ENCODE measurements at places on chromosomes 7 and 10. TPM values are rescaled to one million over a fixed set of nuclear protein-coding genes. Genes with fewer than 3 reads are reported as not detected.
A peak's percentile ranks its signal among the peaks of the same experiment; 100 is the strongest.

Gene NUTM2D
- 0.36 TPM for total RNA-seq

Gene SLC26A4
- total RNA-seq, result not detected

Gene ZNF394
- total RNA-seq, result 26.8 TPM

Gene CDC14C
- total RNA-seq, result 0.09 TPM

Gene FOXP2
- 0.12 TPM for total RNA-seq

Gene PTCD1
- total RNA-seq, result 38.5 TPM

Gene RBM20
- total RNA-seq, result 0.46 TPM

- peak; percentile 87 for DNase-seq
Measured at GRCh38 chr7:41107330-41107937, 595.5 kb downstream of the INHBA start.

GRCh38 chr7:4751398-4751947, 23.9 kb upstream of the AP5Z1 start:
- DNase-seq, result no peak

DNA sequence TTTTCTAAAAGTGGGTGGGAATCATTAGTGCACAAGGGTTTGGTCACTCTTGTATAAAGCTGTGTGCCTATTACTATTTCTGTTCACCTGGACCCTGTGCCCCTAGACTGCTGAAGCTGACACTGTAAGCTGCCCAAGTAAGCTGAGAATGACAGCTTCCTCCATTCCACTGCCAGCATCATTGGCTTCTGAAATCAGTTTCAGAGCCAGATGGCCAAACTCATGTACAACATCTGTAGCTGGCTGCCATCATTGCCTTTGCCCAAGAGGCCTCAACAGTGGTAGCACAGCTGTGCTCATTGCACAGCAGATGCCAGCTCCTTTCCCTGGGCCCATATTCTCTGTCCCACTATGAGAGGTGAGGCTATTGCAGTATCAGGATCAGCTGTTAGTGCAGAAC, 165.7 kb downstream of the CPEB3 start:
- DNase-seq, result no peak

DNA sequence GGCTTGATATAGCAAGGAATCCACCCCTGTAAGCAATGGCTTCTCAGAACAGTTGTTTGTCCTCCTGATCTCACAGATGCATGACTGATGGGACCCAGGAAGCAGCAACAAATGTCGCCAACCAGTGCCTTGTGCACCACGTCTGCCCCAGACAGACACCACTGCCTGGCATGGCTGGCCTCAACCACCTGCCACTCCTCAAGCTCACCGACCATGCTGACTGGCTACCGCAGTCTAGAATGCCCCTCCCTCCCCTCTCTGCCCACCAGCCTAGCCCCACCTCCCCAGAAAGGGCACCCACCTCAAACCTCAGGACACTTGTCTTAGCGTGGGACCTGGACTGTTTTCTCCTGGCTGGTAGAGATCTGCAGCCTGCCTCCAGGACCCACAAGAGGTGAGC, 24.0 kb downstream of the LRRC20 start:
- no peak for DNase-seq

GRCh38 chr10:91887272-91888076, 21.8 kb downstream of the FGFBP3 start:
- DNase-seq, result no peak

- no peak for DNase-seq
Measured at GRCh38 chr7:140485500-140486265, 6.4 kb upstream of the MKRN1 start.

DNA sequence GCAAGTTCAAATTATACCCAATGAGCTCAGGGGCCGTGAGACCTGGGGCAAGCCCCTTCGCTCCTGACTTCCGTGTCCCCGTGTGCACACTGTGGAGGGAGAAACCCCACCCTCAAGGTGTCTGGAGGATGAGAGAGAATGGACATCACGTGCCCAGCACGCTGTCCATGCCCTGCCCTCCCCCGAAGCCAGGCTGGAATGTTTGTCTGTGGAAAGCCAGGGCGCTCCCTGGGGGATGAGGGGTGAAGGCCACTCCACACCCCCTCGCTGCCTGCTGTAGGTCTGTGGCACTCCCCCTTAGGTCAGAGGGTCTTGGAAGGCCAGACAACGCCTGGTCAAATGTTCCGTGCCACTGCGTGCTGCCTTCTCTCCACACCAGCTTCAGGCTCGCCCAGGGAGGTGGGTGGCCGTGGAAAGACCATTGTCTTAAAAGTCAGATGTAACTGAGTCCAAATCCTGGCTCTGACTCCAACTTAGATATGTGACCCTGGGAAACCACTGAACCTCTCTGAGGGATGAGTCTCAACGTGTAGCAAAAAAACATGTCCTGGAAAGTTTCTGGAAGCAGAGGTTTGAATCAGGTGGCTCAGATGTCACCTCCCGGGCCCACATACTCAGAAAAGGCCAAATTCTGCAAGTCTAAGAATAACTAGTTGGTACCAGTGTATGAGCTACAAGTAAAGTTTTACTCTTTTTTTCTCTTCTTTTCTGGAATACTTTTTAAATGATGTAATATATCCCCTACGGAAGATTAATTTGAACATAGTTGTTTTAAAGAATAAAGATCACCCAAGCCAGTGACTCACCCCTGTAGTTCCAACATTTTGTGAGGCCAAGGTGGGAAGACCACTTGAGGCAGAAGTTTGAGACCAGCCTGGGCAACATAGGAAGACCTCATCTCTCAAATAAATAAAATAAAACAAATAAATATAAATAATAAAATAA, 24.9 kb downstream of the RCC1L start:
- no peak for DNase-seq

DNA sequence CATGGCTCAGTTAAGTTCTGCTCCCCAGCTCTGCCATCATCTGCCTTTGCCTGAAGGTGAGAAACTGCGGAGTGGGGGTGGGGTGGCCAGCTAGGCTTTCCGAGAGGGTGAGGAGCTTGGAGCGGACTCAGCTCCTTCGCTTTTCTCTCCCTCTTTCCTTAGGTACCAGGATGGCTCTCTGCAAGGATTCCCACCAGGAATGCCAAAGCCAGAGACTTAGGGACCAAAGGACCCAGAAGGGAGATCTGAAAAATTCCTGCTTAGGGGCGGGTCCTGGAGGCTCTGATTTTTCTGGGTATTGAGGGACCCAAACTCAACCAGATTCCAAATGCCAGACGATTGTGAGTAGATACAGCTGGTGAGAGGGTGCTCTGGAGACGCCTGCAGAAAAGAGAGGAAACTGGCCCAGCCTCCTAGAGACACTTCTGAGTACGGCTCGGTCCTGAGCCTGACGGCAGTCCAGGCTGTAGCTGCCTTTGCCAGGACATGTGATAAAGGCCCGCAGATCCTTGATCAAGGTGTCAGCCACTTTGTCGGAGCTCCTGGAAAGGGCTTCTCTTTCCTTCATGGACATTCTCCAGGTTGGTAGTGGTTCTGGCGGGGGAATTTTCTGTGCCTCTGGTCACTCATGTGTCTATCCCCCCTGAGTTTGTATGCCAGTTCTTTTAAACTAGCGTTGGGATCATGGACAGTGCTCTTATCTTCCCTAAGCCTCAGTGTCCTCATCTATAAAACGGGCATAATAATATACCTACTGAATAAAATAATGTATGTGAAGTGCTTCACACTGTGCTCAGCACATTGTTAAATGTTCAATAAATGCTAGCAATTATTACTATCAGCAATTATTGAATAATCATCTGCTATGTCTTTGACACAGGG, 42.5 kb upstream of the BTRC start:
- no peak for DNase-seq
